AG04450 (cell line): ENCODE measurements at places on chromosomes 1 and 21.

DNA sequence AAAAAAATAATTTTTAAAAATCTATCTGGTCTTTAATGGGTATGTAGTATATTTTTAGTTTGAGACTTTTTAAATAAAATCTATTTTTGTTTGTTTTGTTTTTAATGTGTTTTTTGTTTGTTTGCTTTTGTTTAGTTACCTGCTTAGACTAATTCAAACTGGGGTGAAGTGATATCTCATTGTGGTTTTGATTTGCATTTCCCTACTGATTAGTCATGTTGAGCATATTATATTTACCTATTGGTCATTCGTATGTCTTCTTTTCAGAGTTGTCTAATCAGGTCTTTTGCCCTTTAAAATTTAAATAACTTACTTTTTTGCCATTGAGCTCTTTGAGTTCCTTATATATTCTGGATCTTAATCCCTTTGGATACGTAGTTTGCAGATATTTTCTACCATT, 20.3 kb downstream of the CD1B start:
- no peak for DNase-seq

- no peak for DNase-seq
Measured at GRCh38 chr1:220013497-220013896, 32.8 kb downstream of the EPRS1 start.

- no peak for DNase-seq
Measured at GRCh38 chr1:200337410-200337809, 72.4 kb downstream of the ZNF281 start.

GRCh38 chr1:184866991-184867788, 107.1 kb downstream of the NIBAN1 start:
- peak; percentile 81 for DNase-seq

DNA sequence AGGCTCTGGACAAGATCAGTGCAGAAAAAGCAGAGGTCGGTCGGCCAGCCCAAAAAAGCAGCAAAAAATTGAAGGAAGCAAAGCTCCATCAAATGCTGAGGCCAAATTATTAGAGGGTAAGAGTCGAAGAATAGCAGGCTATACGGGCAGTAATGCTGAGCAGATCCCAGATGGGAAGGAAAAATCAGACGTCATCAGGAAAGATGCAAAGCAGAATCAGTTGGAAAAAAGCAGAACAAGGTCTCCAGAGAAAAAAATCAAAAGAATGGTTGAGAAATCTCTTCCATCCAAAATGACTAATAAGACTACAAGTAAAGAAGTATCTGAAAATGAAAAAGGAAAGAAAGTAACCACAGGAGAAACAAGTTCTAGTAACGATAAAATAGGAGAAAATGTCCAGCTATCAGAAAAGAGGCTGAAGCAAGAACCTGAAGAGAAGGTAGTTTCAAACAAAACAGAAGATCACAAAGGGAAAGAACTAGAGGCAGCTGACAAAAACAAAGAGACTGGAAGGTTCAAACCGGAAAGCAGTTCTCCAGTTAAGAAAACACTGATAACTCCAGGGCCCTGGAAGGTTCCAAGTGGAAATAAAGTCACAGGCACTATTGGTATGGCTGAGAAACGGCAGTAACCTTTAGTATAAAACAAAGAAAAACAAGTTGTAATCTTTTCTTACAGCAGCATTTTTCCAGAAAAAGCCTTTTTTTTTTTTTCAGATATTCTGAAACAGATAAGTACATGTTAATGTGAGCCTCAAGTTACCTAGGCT, 75.7 kb downstream of the PHTF1 start:
- no peak for DNase-seq

GRCh38 chr21:44869781-44870747, 3.4 kb downstream of the PTTG1IP start:
- DNase-seq = peak; percentile 84

GRCh38 chr1:114342376-114342775, 168.6 kb downstream of the TRIM33 start:
- DNase-seq = no peak

GRCh38 chr1:102434421-102434820, 437.7 kb upstream of the OLFM3 start:
- no peak for DNase-seq

GRCh38 chr1:88455621-88456256, 228.3 kb upstream of the PKN2 start:
- DNase-seq = no peak

DNA sequence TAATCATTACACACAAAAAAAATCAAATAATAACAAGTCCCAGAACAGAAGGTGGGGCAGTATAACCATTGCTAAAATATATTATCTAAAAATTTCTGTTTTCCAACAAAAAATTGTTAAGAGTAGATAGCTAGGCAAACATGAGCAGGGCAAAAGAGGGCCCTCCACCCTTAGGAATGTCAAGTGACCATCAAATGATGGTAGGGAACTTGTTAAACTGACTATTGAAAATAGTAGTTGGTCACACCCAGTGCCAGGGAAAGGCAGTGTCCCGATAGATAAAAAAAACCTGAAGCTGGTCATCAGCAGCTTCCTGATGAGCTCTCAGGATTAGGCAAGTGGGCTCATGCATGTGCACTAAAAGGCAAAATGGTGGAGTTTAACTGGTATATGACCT, 18.4 kb upstream of the COP1 start:
- no peak for DNase-seq

- no peak for DNase-seq
Measured at GRCh38 chr1:156776942-156777341, 9.6 kb downstream of the PRCC start.

- DNase-seq = no peak
Measured at GRCh38 chr1:17629460-17629859, 90.0 kb downstream of the ARHGEF10L start.

DNA sequence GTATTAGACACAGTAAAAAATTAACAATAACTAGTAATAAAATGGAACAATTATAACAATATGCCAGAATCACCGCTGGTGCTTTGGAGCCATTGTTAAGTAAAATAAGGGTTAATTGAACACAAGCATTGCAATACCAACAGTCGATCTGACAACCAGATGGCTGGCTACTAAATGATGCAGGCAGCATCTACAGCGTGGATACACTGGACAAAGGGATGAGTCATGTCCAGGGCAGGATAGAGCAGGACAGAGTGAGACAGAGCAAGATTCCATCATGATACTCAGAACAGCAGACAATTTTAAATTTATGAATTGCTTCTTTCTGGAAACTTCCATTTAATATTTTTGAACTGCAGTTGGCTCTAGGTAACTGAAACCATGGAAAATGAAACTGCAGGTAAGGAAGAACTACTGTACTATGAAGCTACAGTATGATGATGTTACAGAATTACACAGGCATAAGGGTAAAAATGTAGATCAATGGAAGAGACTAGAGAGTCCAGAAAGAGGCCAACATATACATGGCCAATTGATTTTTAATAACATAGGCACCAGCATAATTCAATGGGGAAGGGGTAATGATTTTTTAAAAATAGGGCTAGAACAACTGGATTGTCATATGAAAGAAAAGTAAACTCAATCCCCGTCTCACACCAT, 168.7 kb downstream of the RRAGC start:
- no peak for DNase-seq

- DNase-seq = no peak
Measured at GRCh38 chr1:182684116-182684828, at the start of gene RGS8. TSS of gene RGS8 (minus strand) at chr1:182684587. CDS start at chr1:182669649, 14,938 bp downstream.

DNA sequence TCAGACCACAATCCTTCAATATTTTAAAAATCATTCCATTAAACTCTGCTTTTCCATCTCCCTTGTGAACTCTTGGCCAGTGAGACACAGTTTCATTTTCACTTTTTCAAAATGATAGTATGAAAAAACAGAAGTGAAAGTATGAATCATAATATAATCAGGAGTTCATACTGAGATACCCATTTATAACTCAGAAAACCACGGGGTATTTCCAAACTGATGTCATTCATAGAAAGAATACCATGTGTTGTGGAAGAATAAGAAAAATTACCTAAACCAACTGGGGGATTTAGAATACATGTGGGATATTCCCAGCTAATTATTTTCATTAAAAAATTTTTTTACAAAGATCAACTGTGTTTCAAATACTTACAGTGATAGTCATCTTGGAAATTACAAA, 149.9 kb downstream of the MRPL39 start:
- peak; percentile 13 for DNase-seq

DNA sequence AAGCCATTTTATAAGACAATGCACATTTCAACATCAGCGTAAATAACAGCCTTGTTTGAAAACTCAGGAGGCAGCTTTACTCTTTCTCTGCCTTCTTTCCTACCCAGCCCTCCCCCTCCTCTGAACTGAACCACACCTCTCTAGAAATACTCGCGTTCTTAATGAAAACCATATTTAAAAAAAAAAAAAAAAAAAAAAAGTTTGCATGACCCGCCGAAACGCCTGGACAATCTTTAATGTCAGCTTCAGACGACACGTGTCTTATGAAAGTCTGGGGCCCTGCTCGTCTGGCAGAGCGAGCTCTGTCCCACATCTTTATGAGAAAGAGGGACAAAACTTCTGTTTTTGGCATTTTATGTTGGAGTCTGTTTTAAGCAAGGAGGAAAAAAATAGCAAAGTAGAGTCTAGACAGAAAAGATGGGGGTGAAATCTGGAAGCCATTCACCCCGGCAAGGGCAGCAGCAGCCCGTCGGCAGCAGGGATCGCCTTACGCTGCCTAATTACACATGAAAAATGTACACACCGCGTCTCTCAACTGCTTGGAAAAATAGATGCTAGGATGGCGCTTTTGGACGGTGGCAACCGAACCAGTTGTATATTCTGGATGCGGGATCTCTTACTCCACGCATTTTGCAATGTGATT, 130.4 kb upstream of the ETS2 start:
- DNase-seq = no peak

GRCh38 chr21:42514883-42515228, 1.2 kb downstream of the SLC37A1 start:
- DNase-seq = no peak

- DNase-seq = peak; percentile 85
Measured at GRCh38 chr1:12556368-12556930, 61.6 kb downstream of the DHRS3 start.

- no peak for DNase-seq
Measured at GRCh38 chr1:9419369-9420041, 119.8 kb upstream of the SLC25A33 start.

DNA sequence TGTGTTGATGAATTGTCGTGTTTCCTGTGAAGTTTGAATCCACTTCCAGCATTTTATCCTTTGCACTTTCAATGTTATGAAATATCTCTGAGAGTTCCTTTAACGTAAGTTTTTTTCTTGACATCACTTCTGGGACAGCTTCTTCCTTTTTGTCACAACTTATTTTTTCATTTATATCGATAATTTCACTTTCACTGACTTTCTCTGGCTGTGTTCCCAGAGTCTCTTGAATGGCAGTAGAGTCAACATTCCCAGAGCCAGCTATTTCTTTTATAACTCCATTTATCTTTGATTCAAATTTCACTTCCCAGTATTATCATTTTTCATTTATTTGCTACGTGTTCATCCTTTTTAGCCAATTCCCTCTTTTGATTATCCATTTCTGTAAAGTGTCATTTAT, 256.5 kb downstream of the PAPPA2 start:
- no peak for DNase-seq

DNA sequence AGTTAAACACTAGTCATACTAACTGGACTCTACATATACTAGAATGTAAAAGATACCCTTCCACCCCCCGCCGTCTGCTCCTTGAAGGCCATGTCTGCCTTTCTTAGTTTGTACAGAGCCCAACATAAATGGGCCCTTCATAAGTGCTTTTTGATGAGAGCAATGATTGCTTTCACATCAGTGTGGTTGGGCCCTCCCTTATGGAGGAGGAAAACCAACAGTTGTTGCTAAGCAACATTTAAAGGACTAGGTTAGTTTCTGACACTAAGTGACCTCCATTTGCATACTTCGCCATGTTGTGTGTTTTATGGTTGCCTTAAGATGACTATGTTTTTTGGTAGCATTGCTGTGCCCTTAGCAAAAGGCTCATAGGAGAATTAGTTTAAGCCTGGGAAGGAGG, 182.0 kb upstream of the SGIP1 start:
- DNase-seq = no peak

GRCh38 chr1:227219715-227220292, 98.5 kb downstream of the CDC42BPA start:
- no peak for DNase-seq

- no peak for DNase-seq
Measured at GRCh38 chr1:106555571-106555970, 500.9 kb upstream of the PRMT6 start.

- no peak for DNase-seq
Measured at GRCh38 chr21:38424305-38425019, 73.8 kb downstream of the ERG start.

DNA sequence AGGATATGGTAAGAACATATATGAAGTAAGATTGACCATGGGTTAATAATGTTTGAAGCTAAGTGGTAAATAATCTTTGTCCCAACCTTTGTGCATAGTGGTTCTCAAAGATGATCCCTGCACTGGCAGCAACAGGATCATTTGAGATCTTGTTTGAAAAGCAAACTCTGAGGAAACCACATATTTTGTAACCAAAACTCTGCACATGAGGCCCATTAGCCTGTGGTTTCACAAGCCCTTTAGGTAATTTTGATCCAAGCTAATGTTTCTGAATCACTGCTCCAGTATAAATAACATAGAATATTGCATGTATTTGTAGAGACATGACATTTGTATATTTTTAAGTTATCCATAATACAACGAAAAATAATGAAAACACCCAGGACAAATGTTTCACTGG, 147.9 kb upstream of the RGS18 start:
- DNase-seq = peak; percentile 45

- no peak for DNase-seq
Measured at GRCh38 chr1:56788588-56788987, 30.6 kb downstream of the FYB2 start.

DNA sequence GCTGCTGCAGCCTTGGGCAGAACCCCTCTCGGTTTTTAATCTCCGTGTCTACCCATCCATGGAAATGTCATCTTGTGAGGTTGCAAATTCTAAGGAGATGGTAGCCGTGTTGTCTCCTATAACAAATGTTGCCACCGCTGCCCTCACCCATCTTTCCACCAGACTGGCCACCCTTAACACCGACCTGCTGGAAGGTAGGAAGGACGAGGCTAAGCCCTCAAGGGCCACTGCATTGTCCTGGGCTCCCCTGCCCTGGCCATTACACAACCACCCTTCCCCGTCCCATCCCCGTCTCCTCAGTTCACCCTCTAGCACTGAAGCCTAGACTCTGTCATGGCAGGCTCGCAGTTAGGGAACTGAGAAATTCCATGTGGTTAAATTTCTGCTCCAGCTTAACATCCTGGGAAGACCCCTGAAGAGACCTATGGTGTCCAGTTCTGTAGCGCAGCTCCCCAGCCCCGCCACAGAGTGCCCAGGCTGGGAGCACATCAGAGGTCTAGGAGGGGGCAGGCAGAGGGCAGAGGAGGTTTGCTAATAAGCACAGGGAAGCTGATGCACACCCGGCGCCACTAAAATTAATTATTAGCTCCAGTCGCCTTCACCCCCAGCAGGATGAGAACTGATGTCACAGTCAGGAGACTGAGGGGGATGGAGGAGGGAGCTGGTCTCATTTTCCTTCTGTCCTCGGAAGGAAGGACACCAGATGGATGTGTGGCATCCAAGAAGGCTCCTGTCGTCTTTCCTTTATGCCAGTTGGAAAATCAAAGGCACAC, 38.3 kb downstream of the STUM start:
- no peak for DNase-seq
